ENCODE measurements at places on chromosomes 3 and 15.

GRCh38 chr3:128804811-128805155 is 74.6 kb upstream of the ACAD9 start:
- DNase-seq, result no peak

GRCh38 chr3:156649681-156650080 is 24.7 kb upstream of the TIPARP start:
- DNase-seq, result no peak

GRCh38 chr3:129360705-129361460 is 67.6 kb downstream of the EFCAB12 start:
- no peak for DNase-seq

- DNase-seq, result no peak
Measured at GRCh38 chr3:5195605-5196004, 8.1 kb downstream of the EDEM1 start.

DNA sequence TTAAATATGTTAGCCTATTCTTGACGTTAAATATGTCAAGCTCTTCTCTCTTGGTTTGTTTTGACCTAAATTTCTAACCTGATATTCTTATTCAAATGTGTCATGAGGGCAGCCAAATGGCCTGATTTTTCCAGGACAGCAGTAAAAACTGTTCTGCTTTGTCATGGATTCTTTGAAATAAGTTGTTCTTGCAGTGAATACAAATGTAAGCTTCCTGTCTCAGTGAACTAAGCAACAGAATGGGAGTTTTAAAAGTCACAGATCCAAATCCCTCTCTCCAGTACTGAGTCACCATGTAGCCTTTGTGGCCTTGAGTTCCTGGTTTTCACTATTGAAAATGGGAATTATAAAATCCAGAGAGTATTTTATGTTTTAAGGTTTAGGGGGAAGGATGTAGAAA is 301.8 kb downstream of the NLGN1 start:
- DNase-seq, result no peak

DNA sequence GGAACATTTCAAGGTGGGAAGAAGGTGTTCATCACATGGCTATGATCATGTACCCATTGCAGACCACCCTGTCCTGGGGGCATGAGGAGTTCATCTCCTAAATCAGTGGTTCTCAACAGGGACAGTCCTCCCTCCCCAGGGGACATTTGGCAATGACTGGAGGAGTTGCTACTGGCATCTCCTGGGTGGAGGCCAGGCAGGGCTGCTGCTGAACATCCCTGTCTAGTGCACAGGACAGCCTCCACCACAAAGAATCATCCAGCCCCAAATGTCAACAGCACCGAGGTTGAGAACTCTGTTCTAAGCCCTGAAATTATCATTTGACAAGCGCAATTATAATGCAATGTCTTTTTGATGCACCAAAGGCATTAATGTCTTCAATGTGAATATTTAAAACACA is 4.4 kb upstream of the DNAJB8 start:
- DNase-seq, result no peak

DNA sequence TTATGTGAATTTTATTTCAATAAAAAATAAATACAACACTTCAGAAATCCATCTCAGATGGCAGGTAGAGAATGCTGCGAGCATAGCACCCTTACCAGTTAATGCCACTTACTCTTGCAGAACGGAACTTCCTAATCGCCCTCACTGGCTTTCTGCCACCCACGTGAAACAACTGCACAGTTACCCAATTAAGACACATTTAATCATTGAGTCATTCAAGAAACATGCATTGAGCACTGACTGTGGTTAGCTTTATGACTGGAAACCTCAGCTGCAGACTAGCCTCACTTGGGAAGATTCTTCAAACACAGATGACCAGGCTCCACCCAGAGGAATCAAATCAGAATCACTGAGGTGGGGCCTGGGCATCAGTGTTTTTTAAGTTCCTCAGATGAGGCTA is 5.6 kb upstream of the MFGE8 start:
- DNase-seq, result no peak

DNA sequence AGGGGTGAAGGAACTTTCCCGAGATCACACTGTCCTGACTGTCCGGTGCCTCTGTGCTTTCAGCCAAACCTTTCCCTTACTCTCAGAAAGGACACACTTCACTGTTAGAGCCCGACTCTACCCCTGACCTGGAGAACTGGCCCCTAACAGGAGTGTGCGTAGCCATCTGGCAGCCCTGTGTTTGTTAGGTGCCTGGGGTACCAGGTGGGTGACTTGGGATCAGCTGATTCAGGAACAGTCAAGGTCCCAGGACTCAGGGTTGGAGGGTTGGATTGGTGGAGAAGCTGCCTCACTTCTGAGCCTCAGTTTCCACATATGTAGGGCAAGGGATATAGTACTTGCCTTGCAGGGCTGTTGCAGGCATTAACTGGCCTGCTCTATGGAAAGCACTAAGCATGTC is 98.3 kb upstream of the SLC6A11 start:
- DNase-seq, result no peak

DNA sequence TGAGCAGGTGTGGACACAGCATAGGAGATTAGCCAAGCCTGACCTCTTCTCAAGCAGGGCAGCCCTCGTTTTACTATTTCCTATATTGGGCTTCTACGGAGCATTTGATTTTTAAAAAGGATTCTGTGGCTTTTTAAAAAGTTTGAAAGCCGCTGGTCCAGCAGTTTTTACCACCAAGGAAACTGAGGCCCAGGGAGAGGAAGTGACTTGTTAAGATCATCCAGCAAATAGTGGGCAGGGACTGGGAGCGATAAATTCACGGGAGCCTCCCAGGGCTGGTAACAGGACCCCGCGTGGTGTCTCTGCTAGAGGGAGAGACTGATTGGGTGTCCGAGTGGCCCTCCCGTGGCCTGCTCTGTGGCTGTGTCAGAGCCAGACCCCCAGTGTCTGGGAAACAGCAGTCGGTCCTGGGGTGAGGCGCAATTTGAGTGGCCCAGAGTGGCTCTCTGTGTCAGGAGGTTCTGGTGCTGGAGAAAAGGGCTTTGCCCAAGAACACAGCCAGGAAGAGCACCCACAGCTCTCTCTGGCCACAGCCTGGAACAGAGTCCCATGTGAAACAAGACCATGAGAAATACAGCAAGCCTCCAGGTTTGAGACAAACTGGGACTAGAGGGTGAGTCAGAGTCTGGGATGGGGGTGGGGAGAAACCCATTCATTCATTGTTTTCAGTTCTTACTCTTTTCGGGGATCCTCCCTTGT is 4.2 kb downstream of the FURIN start:
- no peak for DNase-seq

- no peak for DNase-seq
Measured at GRCh38 chr3:53089511-53089910, 40.7 kb downstream of the RFT1 start.

DNA sequence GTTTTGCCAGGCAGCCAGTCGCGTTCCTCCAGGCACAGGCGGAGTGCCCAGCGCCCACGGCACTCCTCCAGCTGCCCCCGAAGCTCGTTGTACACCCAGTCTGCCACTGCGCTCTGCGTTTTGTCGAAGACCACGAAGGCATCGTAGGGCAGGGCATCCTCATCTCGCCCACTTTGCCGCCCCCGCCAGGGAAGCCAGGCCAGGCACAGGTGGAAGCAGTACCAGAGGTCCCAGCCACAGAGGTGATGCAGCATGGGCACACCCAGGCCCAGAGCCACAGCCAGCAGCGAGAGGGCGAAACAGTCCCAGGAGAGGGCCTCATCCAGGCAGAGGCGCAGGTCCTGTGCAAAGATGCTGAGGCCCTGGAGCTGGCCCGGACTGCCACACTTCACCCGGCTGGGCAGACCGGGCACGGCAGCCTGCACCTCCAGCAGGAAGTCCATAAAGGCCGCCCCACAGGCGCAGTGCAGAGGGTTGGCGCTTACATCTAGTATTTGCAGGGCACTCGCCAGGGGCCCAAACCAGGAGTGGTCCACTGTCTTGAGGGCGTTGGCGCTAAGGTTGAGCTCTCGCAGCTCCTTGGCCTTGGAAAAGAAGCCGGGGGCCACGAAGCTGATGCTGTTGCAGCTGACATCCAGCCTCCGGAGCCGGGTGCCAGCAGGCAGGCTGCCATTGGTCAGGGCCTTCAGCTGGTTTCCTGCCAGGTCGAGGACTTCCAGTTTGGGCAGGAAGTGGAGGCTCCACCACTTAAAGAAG is 3.7 kb downstream of the TLR9 start:
- DNase-seq, result no peak

GRCh38 chr3:184636741-184637316 is 75.0 kb downstream of the MAGEF1 start:
- no peak for DNase-seq

- DNase-seq, result peak; percentile 88
Measured at GRCh38 chr3:127786353-127787070, 35.8 kb downstream of the MGLL start.

DNA sequence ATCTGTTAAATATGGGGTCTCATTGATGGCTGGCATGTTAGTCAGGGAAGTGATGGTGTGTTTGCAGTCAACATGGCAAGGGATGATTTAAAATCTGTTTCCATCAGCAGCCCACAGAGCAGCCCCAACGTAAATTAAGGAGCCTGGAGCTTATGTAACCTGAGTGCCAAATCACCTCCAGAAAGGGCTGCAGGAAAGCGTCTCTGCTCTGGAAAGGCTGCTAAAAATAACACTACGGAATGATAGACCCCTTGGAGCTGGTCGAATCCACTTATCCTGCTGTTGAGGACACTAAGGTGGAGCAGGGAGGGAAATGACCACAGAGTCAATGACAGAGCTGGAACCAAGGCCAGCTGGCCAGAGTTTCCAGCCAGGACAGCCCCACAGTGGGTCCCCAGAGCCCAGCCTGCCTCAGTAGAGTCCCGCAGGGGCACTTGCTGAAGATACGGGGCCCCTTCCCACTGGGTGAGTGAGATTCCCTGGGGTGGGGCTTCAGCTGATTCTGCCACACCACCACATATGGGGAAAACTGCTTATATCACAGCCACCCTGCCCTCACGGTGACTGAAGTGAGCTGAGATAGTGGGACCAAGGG is 63.5 kb downstream of the EPHB1 start:
- DNase-seq, result no peak

GRCh38 chr3:30659270-30660130 is 53.1 kb downstream of the TGFBR2 start:
- no peak for DNase-seq

GRCh38 chr3:61743686-61744242 is 182.4 kb downstream of the PTPRG start:
- DNase-seq, result no peak

GRCh38 chr15:64249883-64250575 is 87.2 kb upstream of the PPIB start:
- no peak for DNase-seq

- DNase-seq, result no peak
Measured at GRCh38 chr15:83794209-83794608, 140.3 kb downstream of the ADAMTSL3 start.

GRCh38 chr3:197237897-197238296 is 60.5 kb downstream of the DLG1 start:
- DNase-seq, result no peak

- no peak for DNase-seq
Measured at GRCh38 chr3:105490045-105490444, 123.3 kb downstream of the ALCAM start.

DNA sequence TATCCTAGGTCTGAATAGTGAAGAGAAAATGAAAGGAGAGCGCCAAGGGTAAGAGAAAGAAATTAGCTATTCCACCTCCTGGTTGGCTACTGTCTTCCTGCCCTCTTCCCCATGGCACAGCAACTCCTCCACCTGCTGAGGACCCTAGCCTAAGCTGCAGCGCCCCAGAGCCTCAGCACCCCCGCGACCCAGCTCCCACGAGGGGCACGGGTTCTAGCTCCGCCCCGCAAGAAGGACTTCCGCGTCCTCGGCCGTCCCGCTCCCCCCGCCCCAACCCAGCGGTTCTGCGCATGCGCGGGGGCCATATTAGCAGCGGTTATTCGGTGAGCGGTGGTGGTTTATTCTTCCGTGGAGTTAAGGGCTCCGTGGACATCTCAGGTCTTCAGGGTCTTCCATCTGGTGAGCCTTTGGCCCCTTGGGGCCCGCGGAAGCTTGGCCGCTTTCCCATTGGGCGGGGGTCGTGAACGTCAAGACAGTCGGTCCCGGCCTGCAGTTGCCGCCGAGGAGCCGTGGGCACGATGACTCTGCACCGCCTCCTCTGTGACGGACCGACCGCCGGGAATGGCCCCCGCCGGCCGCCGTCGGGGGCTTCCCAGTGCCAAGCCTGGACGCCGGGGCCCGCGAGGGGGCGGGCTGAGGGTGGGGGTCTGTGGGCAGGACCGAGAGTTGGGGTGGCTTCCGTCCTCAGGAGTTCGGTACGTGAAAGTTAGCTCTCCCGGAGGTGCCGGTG is at the start of gene PSMA4:
Gene PSMA4, plus strand, starts transcription at position 304 of the 730 bp plus-strand sequence. CDS start 1,484 bp downstream, outside the sequence.
- peak; percentile 85 for DNase-seq

DNA sequence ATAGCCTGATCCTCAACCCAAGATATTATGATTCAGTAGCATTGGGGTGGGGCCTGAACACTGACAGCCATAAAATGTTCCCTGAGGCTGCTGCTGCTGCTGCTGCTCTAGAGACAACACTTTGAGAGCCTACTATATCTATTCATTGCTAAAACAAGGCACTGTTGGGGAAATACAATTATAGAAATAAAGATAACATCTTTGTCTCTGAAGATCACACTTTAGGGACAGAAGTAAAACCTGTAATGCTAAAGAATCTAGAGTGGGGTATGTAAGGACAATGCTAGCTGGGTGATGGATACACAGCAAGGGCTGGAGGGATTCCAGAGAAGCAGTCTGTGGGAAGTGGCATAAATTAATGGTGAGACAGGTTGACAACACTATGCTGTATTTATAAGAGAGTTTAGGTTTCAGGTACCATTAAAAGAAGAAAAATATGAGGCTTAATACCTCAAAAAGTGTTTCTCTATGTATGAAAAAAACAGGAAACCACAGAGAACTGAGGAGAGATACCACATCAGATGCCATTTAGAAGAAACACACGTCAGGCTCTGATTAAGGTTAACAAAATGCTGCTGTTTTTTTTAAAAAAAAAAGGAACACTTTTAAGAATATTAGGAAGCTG is 115.9 kb downstream of the CBLB start:
- DNase-seq, result no peak

GRCh38 chr15:38997841-38998240 is 433.2 kb upstream of the RASGRP1 start:
- no peak for DNase-seq

DNA sequence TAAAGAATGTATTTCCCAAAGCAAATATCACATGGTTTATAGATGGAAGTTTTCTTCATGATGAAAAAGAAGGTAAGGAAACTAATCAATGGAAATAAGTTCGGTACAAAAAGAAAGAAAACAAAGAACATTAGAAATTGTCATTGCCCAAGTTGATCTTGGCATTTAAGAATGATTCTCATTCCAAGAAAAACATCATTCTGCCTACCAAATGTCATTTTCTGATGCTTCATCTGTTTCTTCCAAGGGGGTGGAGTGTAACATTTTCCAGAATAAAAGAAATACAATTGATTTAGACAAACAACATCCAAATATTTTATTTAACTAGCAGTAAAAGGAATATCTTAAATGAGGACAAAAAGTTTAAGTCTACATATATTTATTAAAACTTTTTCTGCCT is 3.0 kb upstream of the ZBED2 start:
- no peak for DNase-seq

DNA sequence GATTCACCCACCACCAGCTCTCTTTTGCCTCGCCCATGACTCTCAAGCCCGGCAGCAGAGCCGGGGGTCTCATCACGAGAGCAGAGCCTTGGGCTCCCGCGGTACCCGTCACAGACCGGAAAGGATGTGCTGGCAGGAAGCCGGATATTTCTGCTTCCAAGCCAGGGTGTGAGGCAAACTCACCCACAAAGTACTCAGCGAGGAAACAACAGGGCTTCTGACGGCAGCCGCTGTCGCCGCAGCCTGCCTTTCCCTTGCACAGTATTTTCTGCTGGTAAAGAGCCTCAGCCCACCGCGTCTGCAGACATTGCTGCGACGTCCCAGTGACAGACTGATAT is 119.9 kb downstream of the NSMCE3 start:
- no peak for DNase-seq

GRCh38 chr3:16085410-16085809 is 89.1 kb upstream of the GALNT15 start:
- DNase-seq, result no peak

GRCh38 chr3:102054543-102055080 is 205.3 kb downstream of the NFKBIZ start:
- DNase-seq, result no peak
